ENCODE measurements at places on chromosomes 4 and X.

- no peak for DNase-seq
Measured at GRCh38 chr4:1239950-1240307, 9.0 kb downstream of the CTBP1 start.

DNA sequence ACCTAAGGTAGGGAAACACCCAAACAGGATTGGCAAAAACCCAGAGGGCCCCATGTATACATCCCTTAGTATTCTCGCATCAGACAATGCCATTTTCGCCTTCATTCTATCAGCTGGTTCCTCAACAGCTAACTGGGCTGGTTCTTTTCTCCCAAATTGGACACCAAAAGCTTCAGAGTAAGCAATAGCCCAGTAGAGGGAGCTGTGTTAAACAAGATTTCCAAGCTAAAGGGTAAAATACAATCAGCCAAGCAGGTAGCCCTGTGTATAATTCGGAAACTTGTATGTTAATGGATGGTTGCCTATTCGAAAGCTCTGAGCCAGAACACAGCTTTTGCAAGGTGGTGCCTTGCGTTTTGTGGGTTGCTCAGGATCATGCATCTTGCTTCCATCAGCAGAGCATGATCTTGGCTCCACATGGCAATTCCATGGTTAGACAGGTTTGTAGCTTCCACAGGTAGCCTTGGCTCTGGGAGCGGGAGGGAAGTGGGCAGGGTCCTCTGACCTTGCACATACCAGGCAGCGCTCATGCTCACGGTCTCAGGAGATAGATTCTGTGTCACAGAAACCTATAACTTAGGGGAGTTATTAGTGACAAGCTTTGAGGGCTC lies 115.2 kb upstream of the LNX1 start:
- peak; percentile 30 for DNase-seq

DNA sequence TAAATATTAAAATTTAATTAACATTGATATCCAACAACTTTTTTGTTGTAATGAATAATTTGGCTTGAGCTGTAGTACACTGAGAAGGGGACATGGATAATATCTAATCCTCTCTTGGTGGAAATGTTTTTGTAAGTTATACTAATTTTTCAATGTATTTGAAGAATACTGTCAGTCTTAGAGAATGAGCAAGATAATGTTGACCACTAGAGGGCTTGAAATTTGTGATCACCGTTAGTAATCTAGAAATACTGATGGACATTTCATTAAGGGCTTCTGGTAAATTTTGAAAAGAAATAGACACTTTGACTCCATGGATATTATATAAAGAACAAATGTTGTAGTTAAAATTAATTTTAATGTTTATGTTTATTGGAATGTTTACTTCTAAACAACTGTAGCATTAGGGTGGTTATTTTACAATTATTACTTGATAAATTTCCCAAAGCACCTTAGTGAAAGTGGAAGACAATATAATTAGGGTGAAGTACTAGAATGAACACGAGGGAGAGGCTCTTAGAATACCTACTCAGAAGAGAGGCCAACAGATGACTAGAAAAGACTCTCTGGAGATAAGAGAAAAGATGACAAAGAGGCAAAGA lies 20.0 kb upstream of the CAMK2D start:
- DNase-seq, result no peak

DNA sequence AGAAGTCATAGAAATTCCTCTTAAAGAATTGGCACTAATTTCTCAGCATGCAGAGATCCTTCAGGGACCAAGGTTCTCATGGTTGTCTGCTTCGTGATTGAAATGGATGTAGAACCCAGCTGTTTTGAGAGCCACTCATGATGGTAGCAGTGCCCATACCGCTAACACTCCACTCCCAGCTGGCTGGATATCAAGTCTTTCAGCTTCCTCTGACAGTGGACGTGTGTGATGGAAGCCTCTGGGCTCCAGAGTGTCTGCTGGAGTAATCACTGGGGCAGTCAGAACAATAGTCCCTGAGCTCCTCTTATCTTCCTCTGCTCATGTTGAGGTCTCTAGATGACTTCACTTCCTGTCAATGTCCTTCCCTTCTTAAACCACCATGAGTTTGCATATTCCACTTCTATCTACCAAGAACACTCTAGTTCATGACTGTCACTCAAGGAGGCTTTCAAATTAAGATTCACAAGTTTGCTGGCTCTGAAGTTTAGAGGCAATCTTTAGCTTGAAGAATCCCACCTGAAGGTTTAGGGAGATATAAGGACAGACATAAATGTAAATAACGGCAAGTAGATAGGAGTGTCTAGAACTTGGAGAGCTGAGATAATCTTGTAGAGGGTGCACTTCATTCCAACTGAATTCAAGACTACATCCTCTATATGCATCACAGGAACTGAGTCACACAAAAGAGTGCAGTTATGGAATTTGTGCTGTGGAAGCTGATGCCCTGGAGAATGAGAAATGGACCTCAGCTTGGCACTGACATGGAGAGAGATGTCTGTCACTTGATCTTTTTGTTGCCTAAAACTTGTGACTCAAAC lies 64.5 kb upstream of the WDR1 start:
- no peak for DNase-seq

- no peak for DNase-seq
Measured at GRCh38 chrX:77565278-77565677, 118.1 kb downstream of the FGF16 start.

DNA sequence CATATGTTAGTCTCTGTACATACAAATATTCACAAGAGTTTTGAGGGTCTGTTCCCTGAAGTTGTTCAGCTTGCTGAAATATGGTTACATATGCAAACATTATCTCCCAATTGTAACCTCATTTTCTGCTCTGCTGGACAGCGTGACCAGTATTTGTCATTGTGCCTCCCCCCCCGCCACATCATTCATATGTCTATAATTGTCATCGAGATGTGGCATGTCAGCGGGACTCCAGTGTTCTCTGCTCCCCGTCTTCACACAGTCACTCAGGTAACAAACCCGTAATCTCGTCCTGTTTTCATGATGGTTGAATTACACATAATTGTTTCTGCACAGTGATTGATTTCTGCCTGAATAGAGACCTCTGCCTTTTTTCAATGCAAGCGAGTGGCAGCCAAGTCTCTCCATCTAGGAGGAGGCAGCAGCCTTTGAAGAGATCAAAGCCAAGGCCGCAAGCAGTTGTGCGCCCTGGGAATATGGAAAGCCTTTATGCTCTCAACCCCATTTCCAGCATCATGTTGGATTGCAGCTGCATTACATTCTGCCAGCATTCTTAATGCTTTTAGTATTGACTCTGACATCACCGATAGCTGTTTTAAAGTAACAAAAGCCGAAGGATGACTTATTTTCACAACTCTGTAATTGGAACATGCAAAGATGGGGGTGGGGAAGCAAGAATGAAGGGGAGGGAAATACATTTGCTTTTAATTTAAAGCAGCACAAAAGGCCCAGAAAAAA lies 27.4 kb downstream of the LEF1 start:
- DNase-seq, result no peak

DNA sequence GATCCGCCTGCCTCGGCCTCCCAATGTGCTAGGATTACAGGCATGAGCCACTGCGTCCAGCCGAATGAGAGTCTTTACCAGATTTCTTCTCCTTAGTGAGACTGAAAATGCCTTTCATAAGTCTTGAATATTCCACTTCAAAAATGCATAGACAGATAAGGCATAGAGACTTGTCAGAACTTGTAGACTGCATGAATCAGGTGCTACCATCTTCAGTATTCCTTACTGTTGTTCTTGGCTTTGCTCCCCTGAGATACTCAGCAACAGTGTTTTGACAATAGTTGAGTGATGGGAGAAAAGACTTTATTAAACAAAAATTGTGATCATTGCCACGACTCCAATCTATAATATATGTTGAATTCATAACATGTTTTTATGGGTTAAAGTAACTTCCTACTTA lies 11.0 kb downstream of the TKTL2 start:
- DNase-seq, result no peak

GRCh38 chrX:17544821-17545220 lies 169.8 kb downstream of the NHS start:
- DNase-seq, result peak; percentile 56

GRCh38 chr4:48739560-48740019 lies 40.5 kb downstream of the FRYL start:
- DNase-seq, result no peak

DNA sequence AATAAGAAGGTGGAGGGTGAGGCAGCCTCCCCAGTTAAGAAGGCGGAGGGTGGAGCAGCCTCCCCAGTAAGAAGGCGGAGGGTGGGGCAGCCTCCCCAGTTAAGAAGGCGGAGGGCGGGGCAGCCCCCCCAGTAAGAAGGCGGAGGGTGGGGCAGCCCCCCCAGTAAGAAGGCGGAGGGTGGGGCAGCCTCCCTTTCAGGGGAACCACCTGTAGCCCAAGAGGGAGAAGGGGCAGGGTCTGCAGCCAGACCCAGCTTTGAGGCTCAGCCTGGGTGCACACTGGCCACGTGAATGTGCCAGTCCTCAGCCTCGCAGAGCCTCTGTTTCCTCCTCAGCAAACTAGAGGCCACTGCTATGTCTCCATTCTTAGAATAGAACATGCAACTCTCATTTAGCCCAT lies 52.6 kb downstream of the HMX1 start:
- no peak for DNase-seq

DNA sequence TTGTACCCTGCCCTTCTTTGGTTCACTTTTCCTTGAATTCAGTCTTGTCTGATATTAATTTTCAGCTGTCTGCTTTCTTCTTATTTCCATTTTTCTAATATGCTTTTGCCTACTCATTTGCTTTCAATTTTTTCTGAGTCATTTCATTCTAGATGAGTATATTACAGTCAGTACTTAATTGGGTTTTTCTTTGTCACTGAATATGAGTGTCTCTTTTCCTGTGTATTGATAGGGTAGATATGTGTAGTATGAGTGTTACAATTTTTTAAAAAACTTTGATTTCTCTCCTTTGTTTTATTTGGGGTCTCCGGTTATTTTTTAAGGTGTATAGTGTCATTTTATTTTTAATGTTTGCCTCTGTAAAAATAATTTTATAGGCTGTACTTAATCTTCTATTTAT lies 222.2 kb downstream of the IDS start:
- no peak for DNase-seq

GRCh38 chr4:76028350-76028765 lies 5.1 kb upstream of the CXCL10 start:
- DNase-seq, result no peak

GRCh38 chr4:165588534-165589315 lies 209.9 kb downstream of the CPE start:
- DNase-seq, result no peak

Measured in Caki2 (cell line).